HS-5 (cell line): ENCODE measurements at places on chromosomes 6 and 20.

- no peak for DNase-seq
Measured at GRCh38 chr6:123648020-123648580, 11.3 kb upstream of the TRDN start.

DNA sequence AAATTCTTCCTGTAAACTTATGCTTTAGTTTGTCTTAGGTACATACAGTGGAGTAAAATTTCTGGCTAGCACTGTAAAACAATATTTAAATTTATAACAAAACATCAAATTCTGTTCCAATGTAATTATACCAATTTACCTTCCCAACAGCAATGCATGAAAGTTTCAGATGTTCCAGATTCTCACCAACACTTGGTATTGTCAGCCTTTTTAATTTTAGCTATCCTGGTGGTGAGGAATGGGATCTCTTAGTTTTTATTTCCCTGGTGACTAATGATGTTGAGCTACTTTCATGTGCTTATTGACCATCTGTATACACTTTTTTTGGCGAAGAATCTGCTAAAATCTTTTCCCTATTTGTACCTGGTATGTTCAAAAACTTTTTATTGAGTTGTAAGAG, 76.1 kb upstream of the PHACTR1 start:
- DNase-seq = no peak

GRCh38 chr6:37667050-37667814, 30.5 kb downstream of the MDGA1 start:
- peak; percentile 83 for DNase-seq

- no peak for DNase-seq
Measured at GRCh38 chr6:119181046-119181445, 102.6 kb upstream of the FAM184A start.

- DNase-seq = no peak
Measured at GRCh38 chr20:45444050-45444449, 25.5 kb upstream of the WFDC2 start.

- peak; percentile 36 for DNase-seq
Measured at GRCh38 chr20:19757487-19758132, 448 bp upstream of the RIN2 start.

DNA sequence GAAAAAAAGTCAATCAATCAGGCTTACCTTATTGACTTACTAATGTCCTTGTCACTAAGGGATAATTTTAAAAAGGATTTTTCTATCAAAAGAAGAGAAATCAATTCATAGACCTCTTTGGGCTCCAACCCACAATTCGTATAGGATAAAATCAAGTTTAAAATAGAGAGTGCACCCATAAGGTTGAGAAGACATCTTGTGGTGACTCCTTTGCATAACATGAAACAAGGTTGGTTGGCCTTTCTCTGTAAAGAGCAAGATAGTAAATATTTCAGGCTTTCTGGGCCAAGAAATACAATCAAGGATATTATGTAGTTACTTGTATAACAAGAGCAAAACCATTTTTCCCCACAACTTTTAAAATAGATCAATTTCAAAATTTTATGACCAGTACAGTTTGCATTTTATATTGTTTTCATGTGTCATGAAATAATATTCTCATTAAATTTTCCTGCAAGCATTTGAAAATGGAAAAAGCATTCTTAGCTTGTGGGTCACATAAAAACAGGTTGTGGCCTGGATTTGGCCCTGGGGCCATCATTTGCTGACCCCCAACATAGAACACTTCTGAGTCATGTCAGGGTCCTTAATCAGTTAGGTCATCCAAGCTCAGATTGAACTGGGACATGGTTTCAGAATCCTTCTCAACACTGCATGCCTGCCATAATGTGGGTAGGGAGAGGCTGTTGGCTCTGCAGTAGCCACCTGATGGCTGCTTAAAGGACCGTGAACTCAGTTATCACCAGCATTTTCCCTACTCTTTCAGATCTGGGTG, 76.7 kb downstream of the MYB start:
- no peak for DNase-seq

GRCh38 chr6:168050881-168051586, 28.0 kb downstream of the FRMD1 start:
- no peak for DNase-seq

GRCh38 chr6:76752841-76753240, 680.4 kb upstream of the IMPG1 start:
- DNase-seq = no peak

GRCh38 chr6:37936906-37937305, 117.4 kb downstream of the ZFAND3 start:
- DNase-seq = no peak

GRCh38 chr6:34583861-34584604, 27.9 kb upstream of the SPDEF start:
- DNase-seq = no peak

DNA sequence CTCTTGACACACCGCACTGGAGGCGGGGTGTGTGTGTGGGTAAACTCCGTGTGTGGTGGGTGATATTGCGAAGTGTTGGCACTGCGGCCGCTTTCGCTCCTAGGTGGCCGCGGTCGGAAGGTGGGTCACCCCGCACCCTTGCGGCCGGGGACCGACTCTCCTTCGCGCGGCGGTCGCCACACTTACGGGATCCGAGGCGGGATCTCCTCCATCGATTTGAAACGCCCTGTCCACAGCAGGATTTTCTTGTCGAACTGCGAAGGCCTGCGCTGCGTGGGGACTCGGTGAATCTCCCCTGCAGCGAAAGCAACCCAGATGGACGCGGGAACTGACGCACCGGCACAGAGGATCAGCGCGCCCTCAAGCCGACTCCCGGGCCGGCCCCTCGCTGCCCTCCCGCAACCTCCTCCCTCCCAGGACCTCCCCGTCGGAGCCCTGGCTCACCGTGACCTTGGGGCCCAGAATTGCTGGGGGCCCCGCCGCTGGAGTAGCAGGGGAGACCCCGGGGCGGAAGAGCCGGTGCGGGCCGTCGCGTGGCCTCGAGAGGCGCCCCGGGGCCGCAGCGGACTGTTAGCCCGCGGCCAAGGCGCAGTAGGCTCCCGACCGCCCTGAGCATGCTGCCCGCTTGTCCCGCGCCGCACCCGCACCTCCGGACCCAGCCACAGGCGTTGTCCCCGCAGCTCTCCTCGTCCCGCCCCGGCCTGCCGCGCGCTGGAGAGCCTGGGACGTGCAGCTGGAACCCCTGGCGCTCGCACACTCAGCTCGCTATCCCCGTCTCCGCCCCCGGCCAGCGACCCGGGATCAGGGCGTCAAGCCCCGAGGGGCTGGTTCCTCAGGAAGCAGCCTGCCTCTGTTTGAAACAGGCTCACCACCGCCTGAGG, at the start of gene FAM162B:
Gene FAM162B (minus strand): TSS at position 759 of the 881 bp plus-strand sequence. CDS start 143 bp downstream, at position 616.
- no peak for DNase-seq

DNA sequence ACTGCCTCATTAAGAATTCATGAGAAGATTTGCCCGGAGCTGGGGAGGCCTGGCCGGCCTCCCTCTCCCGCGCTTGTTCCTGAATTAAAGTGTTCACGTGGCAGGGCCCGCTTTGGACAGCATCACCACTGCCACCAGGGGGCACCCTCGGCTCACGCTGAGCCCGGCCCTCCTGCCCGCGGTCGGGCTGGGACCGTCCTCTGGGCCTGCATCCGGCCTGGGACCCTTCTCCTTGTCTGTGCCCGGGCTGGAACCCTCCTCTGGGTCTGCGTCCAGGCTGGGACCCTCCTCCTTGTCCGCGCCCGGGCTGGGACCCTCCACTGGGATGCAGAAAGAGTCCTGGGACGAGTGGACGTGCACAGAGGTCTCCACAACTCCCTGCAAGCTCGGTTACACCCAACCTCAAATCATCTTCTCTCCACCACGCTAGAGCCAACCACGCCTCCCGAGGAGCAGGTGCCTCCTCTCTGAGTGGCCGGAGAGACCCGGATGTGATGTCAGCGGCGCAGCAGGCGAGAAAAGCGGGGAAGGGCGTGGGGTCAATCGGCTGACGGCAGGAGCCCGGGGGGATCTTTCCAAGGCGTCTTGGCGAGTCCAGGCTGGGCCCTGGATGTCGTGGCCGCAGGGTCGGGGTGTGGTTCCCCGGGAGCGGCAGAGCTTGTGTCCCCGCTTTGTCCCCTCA, 50.9 kb upstream of the DACT2 start:
- no peak for DNase-seq

- no peak for DNase-seq
Measured at GRCh38 chr20:36824142-36824940, 50.8 kb upstream of the DSN1 start.

- no peak for DNase-seq
Measured at GRCh38 chr6:78623554-78623953, 243.8 kb upstream of the IRAK1BP1 start.

- no peak for DNase-seq
Measured at GRCh38 chr6:105907301-105907700, 178.8 kb upstream of the PRDM1 start.

DNA sequence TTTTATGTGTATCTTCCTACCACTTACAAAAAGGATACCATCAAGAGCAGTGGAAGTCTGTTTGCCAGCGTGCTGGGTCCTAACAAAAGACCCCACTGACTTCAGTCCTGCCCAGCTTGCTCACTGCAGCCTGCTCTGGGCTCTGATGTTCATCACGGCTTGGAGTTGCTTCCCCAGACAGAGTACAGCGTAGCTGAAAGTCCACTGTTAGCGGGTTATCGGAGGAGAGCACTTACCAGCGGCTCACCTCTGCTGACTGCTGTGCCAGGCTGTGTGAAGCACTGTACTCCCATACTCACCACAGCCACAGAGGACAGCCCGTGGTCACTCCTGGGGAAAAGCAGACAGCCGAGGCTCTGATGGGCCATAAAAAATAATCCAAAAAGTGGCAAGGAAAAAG, 40.2 kb downstream of the CTCFL start:
- DNase-seq = no peak

DNA sequence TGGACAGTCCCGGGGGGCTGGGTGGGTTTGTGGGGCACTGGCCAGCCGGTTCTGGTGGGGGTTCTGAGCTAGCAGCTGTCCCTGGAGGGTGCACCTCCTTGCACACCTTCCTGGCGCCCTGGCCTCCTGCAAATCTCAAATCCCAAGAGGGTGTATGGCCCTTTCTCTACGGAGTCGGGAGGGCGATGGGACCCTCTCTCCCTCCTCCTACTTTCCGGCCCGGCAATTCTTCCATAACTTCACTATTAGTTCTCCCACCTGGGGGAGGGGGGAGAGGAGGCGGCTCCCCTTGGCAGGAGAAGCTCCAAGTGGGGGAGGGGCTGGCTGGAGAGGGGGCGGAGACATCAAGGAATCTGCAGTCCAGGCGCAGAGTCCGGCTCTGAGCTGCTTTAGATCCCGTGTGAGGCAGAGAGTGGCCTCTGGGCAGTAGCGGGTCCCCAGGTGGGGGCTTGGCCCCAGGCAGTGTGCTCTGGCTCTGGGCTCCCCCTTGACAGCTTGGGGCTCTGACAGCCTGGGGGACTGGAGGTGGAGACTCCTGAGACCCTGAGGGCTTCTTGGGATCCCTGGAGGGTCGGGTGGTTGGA, 1.4 kb upstream of the LAMA5 start:
- no peak for DNase-seq
